ENCODE measurements at places on chromosomes 7 and 10. TPM values are rescaled to one million over a fixed set of nuclear protein-coding genes. Genes with fewer than 3 reads are reported as not detected.

KLF14 gene
- total RNA-seq = 0.10 TPM

SPDYE2 gene
- not detected for total RNA-seq

CALML5 gene
- not detected for total RNA-seq

DNA sequence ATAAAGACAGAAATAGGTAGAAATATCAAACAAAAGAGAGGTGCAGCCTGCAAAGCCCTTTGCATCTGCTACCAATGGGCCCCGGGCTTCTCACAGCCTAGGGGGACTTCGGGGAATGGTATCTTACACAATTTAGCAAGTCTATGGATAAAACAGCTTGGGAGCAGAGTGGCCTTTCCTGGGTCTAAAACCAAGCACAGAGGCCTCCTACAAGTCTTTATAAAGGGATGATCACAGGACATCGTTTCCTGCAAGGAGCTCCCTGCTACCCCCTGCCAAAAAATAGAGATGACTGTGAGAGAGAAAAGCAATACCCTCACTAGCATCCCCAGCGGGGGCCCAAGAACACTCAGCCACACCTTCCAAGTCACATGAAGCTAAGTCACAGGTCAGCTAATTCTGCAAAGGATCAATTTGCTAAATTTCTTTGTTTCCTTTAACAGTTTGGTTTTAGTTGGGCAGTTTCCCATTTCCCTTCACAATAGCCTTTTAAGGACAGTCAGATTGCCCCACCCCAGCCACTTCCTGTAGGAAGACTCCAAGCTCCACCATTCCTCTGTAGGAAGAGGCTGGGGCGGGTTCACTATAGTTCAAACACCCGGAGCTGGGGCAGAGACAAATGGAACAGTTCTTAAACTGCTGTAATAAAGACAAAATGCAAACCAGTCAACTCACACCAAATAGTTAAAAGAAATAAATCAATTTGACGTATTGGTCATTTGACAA, 105.5 kb downstream of the SLIT1 start:
- no peak for DNase-seq

DNA sequence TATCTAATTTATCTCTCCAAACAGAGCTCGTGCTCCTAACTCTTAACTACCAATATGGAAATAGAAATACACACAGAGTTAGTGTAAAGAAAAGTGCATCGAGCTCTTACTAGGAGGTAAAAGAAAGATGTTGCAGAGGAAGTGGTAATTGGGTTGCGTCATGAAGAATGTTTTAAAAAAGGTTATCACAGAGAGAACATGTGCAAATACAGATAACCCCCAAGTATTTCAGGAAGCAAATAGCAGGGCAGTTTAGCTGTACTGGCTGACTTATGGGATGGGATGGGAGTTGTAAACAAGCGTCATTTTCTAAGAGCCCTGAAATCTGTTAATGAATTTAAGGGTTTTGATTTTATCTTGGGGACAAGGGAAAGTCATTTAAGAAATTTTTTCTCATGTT, 153.9 kb downstream of the AGMO start:
- no peak for DNase-seq

DNA sequence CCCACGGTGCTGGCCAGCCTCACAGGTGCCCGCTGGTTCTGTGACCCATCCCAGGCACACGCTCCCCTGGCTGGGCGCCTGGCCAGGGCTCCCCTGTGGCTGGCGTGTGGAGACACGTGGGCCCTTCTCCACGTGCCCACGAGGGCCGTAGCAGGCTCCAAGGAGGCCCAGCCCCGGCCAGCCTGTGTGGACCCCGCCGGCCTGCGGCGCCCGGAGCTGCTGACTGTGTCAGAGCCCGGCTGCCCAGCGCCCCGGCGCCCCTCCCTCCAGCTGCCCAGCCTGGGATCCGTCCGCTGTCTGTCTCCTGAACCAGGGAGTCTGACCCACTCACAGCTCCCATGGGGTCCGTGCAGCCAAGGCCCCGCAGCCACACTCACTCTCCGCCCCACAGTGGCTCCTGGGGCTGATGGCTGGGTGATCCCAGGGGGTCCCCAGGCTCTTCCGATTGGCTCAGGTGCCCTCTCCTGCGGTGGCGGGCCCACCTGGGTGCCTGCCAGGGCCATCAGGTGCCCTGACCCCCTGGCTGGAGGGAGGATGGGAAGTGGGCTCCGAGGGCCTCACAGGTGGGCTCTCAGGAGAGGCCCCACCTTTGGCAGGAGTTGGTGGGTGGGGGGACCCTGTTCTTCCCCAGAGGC, 9.6 kb downstream of the TMEM184A start:
- no peak for DNase-seq

DNA sequence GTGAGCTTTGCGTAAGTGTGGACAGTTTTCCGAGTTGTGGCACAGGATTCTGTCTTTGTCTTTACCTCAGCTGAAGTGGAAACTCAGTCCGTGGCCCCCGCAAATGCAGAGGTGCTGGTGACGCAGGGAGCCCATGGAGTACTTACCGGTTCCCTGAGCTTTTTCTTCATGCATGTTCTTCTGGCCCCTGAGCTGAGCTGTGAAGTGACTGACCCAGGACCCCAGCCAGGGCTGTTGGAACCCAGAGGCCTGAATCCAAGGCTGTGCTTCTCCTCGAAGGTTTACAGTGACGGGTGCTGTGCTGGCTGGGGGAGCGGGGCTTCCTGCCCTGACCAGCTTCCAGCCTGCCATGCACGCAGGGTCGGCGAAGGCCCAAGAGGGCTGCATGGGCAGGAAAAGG, 223.5 kb downstream of the GLRX3 start:
- DNase-seq = no peak

GRCh38 chr7:21777921-21778320, 167.8 kb downstream of the CDCA7L start:
- DNase-seq = no peak

GRCh38 chr10:21715531-21716195, 181.6 kb downstream of the MLLT10 start:
- DNase-seq = no peak

DNA sequence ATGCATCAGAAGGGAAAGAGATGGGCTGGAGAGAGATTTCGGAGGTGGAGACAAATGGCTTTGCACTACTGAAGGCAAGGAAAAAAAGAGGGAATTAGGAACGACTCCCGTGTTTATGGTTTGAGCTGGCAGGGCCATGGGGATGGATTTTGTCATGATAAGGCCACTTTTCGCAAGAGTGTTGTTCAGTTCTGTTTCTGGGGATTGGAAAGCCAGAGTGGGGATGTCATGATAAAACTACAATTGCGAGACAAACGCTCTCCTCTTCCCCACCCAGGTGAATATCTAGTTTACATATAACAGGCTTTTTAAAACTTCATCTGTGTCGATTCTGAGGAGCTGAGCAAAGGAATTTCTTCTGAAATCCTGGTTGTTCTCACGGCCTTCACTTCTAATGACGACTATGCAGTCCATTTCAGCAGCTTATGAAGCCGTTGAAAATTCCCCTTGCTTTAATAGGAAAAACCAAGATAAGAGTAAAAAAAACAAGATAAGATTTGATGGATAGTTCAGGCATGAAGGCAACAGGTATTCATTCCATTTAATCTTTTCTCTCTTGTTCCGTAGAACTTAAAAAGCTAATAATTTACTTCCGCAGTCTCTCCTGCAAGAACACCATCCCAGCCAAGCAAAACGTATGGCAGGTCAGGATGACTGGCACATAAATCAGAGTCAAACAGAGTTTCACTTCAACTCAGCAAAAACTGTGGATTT, 245.6 kb upstream of the PITRM1 start:
- DNase-seq = no peak

Measured in posterior vena cava (tissue), 2 donors.